HFFc6 (cell line): ENCODE measurements at places on chromosomes 12 and 14. TPM values are rescaled to one million over a fixed set of nuclear protein-coding genes. Genes with fewer than 3 reads are reported as not detected.

DNA sequence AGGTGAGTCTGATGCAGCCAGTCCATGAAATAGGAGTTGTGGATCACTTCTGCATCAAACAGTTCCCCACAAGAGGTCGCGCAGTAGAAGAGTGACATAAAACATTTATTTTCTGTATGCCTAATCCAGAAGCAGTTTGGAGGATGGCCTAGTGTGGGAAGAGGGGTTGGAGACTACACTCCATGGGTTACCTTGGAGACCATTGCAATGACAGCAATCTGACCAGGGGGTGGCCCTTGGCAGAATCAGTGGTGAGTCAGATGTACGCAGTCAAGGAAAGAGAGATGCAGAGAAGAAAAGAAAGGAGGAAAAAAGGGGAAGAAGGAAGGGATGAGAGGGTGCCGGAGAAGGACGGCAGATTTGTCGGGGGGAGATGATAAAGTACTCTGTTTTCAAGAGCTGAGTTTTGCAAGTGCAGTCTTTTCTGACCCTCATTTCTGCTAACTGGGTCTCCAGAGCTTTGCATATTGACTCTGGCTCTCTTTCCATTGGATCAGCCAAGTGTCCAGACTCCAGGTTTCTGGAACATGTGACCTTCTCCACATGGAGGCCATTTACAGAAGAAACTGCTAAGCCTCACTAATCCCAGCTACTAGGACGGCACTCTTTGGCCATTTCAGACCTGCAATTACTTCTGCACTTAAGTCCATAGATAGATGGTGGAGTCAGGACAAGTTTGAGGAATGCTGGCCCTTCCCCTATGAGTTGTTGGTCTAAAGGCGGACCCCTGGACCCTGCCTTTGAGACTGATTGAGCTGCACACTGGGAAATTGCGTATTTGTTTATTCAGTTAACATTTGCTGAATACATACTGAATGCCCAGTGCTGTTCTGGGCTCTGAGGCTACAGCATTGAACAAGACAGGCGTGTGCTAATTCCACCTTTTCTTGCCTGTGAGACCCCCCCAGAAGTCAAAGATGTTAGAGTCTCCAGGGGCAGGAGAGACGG is 424.2 kb downstream of the BCL11B start:
- DNase-seq, result no peak

COL2A1 gene
- total RNA-seq, result not detected in 2 replicates

GRCh38 chr12:80710727-80711449 is 3.5 kb downstream of the MYF6 start:
- DNase-seq, result no peak

GRCh38 chr14:23559010-23559925 is 3.2 kb downstream of the THTPA start:
- peak; percentile 48 for DNase-seq

USP44 gene
- total RNA-seq, result not detected in 3 replicates
